ENCODE measurements at places on chromosomes 4 and X. TPM values are rescaled to one million over a fixed set of nuclear protein-coding genes. Genes with fewer than 3 reads are reported as not detected.

The GLRA3 gene
- 0.07 TPM for total RNA-seq

GRCh38 chr4:24475756-24476155 lies 108.6 kb downstream of the DHX15 start:
- DNase-seq, result no peak

DNA sequence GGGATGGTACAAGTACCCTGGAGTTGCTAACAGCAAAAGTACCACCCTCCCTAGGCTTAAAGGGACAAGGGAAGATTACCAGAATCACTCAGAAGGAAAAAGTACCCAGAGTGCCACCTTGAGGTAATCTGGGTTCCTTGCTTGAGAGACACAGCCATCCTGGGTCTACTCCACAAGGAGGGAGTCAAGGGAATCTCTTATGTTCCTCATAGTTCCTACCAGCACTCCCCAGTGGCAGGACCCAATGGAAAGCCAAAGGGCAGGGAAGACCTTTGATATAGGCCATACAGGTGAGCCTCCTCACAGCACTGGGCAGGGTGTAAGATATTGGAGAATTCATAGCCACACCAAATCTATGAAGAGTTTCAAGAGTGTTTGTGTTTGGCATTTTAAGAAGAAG lies 5.7 kb downstream of the IL2 start:
- DNase-seq, result no peak

The PAGE2 gene
- total RNA-seq, result not detected

GRCh38 chr4:8287343-8288280 lies 18.1 kb downstream of the HTRA3 start:
- DNase-seq, result no peak

DNA sequence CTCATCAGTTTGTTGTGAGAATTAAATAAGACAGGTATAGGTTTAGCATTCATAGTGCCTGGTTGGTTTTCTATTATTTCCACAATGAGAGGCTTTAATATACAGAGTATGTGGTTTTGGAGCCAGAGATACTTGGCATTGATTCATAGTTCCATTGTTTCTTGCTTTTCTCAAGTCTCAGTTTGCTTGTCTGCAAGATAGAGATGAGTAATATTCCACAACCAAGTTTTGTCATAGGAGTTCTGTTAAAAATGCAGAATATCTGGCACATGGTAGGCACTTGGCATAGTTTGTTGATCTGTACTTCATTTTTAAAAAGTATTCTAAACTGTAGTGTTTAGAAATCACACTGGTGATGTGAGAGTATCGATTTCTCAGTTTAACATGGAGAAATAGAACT lies 37.5 kb upstream of the EDA2R start:
- DNase-seq, result no peak

The TLR7 gene
- total RNA-seq, result 0.05 TPM

Measured in progenitor cell of endocrine pancreas (in vitro differentiated cells).